ENCODE measurements at places on chromosomes 11 and 22.

DNA sequence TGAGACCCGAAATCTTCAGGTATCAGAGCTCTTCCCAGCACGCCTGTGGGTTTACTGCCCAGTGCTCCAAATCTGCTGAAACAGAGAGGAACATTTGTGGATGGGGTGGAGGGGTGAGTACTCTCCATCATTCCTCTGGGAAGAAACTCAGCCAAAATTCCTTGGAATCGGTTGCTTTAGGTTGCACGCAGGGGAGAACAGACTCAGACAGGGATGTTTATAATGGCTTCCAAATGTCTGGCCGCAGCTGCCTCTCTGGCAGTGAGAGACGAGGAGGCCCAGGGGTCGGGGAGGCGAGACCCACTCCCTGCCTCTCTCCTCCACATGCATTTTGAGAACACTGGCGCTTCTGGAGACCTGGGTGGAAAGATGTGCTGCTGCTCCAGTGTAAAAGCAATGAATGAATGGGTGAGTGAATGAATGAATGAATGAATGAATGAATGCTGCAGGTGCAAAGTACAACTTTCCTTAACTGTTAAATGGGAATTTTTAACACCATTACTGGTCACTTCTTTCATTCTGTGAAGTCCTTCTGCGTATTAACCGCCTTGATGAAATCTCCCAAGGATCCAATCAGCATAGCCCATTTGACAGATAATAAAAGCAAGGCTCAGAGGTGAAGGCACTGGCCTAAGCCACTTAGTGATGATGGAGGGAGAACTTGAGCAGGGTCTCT is 437.4 kb downstream of the MIAT start:
- no peak for DNase-seq

DNA sequence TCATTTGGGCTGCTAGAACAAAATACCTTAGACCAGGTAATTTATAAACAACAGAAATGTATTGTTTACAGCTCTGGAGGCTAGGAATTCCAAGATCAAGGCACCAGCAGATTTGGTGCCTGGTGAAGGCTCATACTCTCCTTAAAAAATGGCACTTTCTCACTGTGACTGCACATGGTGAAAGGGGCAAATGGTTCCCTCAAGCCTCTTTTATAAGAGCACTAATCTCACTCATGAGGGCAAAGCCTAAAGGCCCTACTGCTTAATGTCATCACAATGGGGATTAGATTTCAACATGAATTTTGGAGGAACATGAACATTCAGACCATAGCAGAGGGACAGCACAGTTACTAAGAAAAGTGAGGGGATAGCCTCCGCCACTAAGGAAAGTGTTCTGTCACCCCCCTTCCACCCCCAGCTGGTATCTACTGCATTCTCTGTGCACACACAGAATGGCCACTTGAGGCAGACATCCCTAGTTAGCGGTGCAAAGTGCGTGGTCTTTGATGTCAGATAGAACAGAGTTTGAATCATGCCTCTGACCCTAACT is 47.2 kb upstream of the CEP295 start:
- DNase-seq = no peak

DNA sequence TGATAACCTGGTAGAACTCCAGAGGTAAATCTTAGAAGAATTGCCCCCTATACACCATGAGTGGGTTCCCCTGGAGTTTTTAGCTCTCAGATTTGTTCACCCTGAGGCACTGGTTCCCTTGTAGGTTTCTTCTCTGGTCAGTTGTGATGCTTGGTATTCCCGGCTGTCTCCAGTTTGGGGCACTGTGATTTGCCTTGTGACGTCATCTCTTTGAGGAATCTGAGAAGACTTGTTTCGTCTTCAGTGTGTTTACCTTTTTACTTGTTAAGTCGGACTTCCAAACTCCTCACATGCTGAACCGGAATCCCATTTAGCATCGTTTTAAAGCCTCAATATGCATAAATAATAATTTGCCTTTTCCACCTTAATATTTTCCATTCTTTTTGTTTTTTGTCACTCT is 54.4 kb downstream of the CECR2 start:
- no peak for DNase-seq

DNA sequence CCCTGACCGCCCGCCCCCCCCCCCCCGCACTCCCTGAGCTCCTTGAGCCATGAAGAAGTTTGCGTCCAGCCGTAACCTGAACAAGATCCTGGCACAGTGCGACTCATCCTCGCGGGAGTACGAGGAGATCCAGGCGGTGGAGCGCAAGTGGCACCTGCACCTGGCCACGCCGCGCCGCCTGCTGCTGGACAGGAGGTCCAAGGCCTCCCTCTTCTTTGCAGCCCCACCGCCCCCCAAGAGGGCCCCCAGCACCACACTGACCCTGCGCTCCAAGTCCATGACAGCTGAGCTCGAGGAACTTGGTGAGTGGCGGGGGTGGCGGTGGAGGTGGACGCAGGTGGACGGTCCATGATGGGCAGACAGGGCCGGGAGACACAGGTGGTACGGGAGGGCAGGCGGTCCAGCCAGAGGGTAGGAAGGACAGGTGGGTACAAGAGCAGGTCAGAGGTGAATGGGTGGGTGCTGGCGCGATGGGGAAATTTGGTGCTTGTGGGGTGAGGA is 32.1 kb upstream of the ACR start:
- no peak for DNase-seq

DNA sequence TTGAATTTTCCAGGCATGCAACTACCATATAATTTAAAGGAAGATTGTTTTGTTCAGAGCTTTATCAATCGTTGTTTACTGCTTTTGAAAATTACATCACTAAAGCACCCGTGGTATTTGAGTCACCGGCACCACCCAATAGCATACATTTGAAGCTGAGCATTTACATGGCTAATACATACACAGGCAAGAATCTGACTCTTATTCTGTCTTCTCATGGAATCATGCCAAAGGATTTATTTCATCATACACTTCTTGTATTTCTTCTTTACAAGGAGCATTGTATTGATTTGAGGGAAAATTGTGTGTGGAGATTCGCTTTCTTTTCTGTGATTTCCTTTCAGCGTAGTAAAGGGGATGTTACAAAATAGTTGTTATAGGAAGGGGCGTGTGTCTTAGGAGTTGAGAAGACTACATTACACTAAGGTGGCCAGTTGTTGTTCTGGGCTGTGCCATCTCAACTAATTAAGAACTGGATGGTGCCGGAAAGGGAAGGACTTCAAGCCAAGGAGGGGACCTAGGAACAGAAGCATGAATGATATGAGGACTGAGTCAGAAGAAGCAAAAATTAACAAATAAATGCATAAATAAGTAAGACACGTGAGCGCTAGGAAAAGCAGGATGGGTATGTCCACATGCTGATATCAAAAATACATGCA is 12.9 kb upstream of the CD3E start:
- DNase-seq = no peak

DNA sequence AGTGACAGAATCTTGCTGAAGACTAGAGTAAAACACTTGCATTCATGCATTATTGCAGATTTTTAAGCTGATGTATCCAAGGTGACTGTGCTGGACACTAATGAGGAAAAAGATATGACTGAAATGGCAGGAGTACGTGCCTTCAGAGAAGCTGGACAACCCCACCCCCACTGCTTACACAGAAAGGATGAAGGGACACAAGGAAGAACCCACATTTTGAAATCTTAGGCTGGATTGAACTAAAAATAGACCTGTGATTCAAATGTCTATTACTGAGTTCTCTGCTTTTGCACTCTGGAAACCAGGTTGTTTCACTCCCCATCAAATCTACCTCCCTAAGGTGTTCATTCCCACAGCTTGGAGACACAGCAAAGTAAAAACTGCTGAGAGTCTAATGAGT is 117.1 kb downstream of the KCNC1 start:
- no peak for DNase-seq

DNA sequence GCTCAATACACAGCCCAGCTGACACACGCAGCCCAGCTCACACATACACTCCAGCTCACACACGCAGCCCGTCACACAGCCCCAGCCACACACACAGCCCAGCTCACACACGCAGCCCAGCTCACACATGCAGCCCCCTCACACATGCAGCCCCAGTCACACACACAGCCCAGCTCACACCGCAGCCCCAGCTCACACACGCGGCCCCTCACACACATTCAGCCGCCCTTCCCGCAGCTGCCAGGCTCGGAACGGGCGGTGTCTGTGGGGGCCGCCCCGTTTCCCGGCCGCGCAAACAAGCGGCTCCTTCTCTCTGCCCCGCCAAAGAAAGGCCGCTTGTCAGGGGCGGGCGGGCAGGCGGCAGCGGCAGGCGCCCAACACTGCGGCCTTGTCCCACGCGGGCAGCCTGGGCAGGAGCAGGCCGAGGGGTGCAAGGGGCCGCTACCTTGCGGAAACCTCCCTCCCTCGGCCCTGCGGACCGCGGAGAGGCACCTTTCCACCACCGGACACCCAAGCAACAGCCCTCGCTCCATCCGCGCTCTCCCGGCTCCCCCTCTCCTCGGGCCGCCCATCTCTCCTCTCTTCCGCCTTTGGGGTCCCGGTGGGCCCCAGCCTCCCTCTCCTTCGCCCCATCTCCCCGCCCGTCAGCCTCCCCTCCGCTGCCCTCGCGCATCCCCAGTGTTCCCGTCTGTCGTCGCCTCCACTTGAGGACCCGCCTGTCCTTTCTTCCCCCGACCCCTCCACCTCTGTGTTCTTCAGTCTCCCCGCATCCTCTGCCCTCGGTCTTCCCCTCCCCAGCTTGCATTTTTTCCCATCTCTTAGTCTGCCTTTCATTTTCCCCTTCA is 2.2 kb downstream of the PHLDB1 start:
- no peak for DNase-seq

DNA sequence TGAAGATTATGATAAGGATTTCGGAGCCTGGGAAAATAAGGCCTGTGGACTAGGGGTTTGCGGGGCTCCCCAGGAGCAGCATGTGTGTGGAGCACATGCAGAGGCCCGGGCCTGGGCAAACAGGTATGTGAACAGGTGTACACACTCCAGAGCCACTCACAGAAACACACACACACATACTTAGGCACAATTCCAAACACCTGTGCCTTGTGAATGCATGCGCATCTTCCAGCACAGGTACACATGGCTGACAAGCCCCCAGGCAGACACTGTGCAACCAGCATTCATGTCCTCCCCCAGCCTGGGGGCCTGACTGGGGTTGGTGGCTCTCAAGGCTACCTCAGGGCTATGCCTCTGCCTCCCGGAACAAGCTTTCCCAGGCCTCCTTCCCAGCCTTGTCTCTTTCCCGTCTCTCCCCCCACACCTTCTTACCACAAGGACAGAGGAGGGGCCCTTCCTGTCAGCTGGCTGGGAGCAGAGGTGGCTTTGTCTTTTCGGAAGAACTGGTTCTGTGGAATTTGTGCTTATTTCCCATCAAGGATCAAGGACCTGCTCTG is 2.6 kb upstream of the P2RY6 start:
- no peak for DNase-seq

DNA sequence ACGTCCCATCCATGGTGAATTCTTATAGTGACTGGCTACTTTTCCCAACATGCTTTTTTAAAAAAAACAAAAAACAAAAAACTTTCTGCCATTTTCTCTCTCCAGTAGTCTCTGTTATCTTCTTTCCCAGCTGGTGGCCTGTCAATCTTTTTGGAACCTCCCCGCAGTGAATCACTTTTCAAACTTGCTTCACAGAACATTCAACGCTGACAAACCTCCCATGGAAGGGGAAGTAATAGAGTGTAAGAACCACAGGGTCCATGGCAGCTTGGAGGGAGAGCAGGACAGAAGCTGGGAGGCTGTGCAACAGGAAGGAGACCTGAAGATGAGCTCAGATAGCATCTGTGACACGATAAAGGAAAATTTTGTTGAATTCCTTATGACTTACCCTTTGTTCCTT is 9.8 kb upstream of the CECR2 start:
- no peak for DNase-seq

DNA sequence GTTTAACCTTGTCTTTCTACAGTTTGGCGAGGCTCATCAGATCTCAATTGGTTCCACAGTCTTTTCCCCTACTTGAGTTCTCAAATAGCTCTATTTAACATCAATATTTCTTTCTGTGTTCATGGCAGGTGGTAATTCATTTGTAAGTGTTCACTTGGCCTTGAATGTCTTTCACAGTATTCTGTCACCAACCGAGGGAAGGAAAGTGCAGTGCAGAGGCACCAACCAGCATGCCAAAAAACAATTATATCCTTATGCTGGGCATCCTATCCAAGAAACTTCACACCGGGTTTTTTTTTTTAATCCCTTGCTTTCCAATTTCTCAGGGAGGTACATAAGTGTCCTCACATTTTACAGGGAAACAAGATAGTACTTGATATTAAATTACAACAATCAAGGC is 55.0 kb upstream of the ZC3H12C start:
- no peak for DNase-seq

- DNase-seq = no peak
These were observed 254.6 kb upstream of the LRRC4C start for GRCh38 chr11:41714101-41714500.

DNA sequence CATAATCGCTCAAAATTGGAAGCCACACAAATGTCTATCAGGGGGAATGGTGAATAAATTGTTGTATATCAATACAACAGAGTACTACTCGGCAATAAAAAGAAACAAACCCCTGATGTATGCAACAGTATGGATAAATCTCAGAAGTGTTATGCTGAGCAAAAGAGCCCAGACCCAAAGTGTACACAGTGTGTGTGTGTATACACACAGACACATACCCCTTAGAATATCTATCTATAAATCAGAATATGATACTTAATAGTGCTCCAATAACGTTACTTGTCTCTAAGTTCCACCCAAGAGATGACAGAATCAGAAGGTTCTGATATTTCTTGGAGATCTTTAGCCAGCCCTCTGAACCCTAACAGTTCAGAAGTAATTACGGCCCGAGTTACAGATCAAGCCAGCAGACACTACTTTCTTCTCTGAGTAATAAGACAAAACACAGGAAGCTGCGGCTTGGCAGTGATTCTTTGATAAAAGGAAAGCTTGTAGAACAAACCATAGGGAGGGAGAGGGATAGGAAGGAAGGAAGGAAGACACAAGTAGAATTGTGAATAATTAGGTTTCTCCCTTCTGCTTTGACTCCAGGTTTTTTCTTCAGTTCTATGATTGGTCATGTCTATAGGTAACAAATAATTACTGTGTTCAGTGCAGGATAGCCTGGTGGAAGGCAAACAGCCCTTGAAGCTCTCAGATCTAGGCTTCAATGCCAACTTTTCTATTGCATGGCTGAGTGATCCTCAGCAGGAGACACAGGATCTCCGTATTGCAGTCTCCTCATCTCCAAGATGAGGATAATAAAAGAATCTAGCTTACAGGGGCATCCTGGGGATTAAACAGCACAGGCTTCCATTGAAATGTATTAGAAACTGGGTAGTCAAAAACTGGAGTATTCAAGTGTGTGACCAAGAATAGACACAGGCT is 75.6 kb upstream of the TEAD1 start:
- no peak for DNase-seq

- DNase-seq = no peak
These were observed 531.5 kb upstream of the B3GAT1 start for GRCh38 chr11:134943544-134943943.

- no peak for DNase-seq
These were observed 437.0 kb downstream of the DYNC2H1 start for GRCh38 chr11:103546236-103546635.

- no peak for DNase-seq
These were observed 31.8 kb downstream of the PPFIBP2 start for GRCh38 chr11:7545611-7546010.

DNA sequence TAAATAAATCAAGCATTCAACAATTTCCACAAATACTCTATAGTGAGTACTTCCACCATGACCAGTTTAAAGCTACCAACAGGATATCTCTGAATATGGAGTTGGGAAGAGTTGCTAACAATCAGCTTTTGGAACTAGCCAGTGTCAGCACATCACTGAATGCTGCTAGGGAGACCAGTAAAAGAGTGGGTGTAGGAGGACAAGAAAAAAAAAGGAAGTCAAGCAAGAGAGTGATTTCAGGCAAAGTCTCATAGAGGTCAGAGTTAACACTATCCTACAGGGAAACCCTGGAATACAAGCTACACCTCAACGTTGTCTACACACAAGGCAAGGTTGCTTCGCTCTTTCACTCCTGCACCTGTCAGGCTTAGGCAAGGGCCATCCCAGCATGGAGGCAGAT is 24.2 kb downstream of the EIF3F start:
- no peak for DNase-seq

Measured in CMK (cell line).